Kidney (tissue), 22 donors: ENCODE measurements at places on chromosomes 11 and 22. TPM values are rescaled to one million over a fixed set of nuclear protein-coding genes. Genes with fewer than 3 reads are reported as not detected.

- no peak for DNase-seq
Measured at GRCh38 chr22:28438183-28438768, 241.4 kb downstream of the TTC28 start.

GRCh38 chr11:126732981-126733380, 267.6 kb downstream of the KIRREL3 start:
- no peak for DNase-seq

GRCh38 chr11:114098927-114099326, 39.4 kb downstream of the ZBTB16 start:
- no peak for DNase-seq

DNA sequence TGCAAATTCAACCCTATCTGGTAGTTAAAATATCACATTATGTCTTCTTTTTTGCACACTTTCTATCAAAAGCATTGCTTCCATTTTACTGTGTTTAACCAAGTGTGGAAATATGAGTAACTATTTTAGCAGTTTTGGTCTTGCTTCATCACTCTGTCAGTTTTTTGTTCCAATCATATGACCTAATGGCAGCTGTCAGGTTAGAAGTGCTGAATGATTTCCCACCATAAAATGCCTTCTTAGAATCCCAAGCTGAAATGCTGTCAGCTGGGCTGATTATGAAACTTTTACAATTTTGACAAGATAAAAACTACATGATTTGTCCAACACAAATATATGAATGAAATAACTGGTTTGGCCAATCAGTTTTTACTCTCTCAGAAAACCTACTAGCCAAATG, 1654.6 kb upstream of the RAG2 start:
- DNase-seq: no peak

- no peak for DNase-seq
Measured at GRCh38 chr11:75869661-75870455, 54.8 kb downstream of the UVRAG start.

The PHF21B gene
- polyA plus RNA-seq: 1.1 TPM

GRCh38 chr11:116702772-116703385, 69.9 kb downstream of the BUD13 start:
- peak; percentile 11 for DNase-seq

DNA sequence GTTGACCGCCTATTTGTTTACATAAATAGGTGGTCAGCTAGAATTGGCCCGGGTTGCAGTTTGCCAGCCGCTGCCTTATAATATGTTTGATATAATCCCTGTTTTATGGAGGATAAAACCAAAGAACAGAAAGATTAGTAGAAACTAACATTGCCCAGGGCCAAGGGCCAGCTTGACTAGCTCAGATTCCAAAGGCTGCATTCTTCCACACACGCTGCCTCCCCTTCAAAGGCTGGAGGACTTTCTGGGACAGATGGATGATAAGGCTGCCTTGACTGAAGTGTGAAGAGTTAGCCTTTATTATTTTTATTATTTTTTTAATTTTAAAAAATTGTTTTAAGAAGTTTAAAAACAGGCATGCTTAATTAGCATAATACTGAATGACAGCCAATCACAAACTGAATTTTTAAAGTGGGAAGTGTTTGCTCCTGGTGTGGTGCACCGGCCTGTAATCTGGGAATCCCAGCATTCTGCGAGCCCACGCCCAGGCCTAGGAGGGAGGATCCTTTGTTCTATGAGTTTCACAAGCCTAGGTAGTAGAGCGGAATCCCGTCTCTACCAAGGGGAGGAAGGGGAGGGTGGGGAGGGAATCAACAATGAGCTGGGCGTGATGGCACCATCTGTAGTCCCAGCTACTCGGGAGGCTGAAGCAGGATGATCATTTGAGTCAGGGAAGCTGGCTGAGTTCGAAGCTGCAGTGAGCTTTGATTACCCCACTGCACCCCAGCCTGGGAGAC, 114.9 kb downstream of the NAV2 start:
- DNase-seq: peak; percentile 59

GRCh38 chr22:42396621-42397331, 35.4 kb downstream of the NFAM1 start:
- DNase-seq: no peak

The DSCAML1 gene
- 0.95 TPM for polyA plus RNA-seq

DNA sequence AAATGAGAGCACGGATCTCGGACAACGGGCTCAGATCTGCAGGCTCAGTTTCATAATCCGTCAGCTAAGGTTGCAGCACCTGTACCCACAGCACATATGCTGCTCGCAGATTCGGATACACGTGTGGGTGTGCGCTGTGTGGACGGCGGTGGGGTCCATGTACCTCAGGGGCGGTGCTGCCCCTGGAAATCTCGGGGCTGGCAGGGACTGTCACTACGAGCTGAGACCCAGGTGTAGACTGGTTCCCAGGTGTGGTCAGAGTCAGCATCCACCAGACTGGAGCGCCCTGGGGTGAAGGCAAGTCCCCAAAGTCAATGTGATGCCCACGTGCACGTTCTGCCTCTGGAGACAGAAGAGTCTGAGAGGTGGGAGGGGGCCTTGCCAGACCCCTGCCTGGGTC, 989.3 kb downstream of the BRD1 start:
- no peak for DNase-seq

The SESN3 gene
- polyA plus RNA-seq: 5.1 TPM

DNA sequence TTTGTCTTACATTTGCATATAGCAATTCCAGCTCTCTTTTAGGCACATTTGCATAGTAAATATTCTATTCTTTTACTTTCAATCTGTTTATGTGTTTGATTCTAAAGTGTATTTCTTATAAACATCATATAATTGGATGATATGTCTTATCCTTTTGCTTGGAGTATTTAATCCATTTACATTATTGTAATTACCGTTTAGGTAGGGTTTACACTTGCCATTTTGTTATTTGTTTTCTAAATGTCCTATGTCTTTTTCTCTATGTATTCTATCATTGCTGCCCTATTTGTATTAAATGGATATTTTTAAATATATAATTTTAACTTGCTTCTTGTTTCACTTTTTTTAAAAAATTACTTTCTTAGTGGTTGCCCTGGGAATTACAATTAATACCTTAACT, 22.8 kb upstream of the ACCSL start:
- DNase-seq: no peak

- DNase-seq: no peak
Measured at GRCh38 chr11:33383920-33384209, 126.7 kb downstream of the HIPK3 start.
